ENCODE measurements at places on chromosomes 7 and 10.

DNA sequence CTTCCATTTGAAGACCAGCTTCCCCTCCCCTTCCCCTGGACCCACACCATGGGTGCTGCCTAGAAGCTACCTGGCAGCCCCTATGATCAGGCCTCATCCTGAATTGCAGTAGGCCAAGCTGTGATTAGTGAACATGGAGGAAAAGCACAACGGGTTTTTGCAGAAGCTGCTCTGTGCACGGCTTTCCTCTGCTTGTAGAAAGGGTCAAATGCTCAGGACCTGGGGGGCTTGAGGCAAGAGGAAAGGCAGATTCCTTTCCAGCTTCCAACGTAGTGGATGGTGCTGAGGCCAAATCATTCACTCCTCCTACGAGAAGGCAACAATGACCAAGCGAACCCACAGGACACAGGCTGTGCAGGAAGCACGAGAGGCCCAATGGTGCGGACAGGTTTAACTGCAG lies 410.3 kb upstream of the SHH start:
- DNase-seq = no peak

DNA sequence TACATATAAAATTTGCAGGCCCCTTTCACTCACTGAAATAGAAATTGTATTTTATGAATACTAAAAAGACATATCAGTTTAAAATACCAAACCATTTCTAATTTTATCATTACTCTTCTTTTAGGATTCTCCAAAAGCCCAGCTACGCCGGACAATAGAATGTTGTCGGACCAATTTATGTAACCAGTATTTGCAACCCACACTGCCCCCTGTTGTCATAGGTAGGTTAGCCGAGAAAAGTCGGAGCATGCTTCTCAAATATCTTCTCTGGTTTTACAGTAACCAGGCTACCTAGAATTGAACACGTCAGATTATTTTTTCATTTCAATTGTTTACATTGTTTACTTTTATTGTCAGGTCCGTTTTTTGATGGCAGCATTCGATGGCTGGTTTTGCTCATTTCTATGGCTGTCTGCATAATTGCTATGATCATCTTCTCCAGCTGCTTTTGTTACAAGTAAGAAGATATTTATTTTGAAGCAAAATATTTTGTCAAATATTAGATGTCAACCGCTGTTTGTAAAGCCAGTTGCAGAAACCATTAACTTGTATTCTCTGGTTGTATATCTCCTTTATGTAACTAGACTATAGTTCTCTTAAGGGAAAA lies 57.6 kb downstream of the MMRN2 start:
- DNase-seq = peak; percentile 25

DNA sequence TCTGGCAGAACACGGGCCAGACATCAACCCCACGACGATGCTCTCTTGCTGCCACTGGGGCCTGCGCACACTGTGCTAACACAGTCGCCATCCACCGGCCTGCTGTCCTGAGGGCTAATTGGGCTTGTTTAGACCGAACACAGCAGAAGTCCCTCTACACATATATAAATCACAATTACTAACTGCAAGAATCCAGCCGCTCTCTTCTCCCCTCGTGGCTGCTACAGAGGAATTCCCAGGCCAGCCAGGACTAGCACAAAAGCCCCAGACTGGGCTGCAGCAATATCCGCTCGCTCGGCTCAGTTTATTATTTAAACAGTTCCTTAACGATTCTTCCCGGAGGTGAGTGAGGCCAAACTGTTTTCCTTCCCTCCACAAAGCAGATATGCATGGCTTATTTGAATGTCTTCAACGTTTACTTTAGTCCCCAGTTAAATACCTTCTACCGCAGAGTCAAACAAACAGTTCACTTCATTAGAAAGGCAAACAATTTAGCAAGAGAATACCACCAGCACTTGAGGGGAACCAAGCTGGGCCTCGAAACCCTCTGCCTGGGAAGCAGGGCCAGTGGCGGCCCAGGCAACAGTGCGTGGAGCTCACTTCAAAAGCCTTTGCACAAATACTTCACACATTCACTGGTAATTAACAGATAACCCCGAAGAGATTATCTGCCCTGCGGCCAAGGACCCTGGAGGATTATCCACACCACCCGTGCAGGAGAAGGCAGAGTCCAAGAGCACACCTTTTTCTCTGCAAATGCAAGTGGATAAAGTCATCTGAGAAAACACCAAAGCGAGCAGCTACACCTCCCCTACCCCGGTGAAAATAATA lies 145.3 kb downstream of the GLI3 start:
- DNase-seq = no peak

GRCh38 chr7:19119870-19120486 lies 2.5 kb upstream of the TWIST1 start:
- no peak for DNase-seq

DNA sequence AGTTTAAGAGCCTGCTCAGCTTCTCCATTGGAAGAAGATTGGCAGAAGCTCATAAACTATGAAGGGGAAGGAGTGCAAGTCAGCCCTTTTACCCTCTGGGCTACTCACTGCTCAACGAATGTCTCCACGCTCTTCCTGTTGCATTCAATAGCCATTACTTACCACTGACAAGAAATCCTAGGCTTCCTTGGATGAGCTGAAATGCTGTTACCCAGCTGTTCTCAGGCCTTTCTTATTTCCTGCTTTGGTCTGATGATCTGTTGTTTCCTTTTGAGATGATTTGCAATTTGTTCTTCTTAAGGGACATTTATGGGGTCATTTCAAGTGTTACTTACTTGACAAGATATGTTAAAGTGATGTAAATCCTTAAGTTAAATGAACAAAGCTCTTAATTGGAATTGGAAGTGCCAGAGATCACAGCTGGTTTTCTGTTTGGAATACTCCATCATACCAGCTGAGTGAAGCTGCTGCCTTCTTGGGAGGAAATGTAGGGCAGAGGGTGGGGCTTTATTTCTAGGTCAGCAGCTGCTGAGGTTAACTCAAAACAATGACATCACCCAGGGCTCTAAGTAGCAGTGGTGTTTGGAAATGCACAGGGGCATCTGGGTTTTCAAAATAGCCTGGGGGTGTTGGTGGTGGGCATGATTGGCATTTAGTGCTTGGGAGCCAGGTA lies 170.0 kb downstream of the PRKCQ start:
- DNase-seq = peak; percentile 47

DNA sequence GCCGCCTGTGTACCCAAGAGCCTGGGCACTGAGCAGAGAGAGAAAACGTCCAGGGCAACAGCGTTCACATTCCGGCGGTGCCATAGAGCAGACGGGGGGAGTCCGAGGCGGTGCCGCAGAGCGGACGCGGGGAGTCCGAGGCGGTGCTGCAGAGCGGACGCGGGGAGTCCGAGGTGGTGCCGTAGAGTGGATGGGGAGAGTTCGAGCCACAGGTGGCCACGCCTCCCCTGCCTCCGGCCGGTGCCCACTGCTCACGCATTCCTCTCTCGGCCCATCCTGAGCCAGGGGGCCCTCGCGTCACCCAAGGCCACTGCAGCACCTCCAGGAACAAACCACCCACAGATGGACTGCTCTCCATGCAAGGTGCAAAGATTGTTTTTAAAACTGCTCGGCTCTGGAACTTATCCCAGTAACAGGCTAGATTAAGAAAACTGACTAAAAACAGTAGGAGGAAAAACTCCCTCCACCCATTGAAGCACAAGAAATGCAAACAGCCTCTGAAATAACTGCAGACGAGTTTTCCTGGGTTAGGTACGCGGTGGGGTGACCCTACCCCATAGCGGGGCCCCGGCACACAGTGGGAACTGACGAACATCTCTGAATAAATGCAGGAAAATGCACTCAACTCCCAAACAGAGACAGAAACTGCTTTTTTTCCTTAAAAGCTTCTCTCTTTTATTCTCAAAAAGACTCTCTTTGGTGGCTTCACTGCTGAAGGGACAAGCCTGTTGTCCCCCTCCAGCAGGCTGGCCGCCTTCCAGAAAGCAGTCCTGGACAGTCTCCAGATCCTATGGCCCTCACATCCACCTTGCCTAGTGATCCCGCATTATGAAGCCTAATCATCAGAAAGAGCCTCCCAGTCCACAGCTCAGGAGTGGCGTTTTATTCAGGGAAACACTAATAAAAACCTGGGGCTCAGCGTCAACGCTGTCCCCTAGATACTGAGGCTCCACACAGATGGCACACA lies 55.9 kb downstream of the DIP2C start:
- DNase-seq = no peak

GRCh38 chr10:78296785-78297184 lies 263.1 kb downstream of the RPS24 start:
- no peak for DNase-seq
